T-cell (primary cell): ENCODE measurements at places on chromosomes 4 and X.

GRCh38 chrX:116841290-116841689 lies 378.5 kb upstream of the CT83 start:
- no peak for DNase-seq

GRCh38 chrX:68147848-68148247 lies 285.4 kb downstream of the OPHN1 start:
- DNase-seq: no peak

- no peak for DNase-seq
Measured at GRCh38 chr4:141614878-141615586, 21.4 kb upstream of the IL15 start.

GRCh38 chr4:1396806-1397455 lies 9.3 kb downstream of the NKX1-1 start:
- no peak for DNase-seq

DNA sequence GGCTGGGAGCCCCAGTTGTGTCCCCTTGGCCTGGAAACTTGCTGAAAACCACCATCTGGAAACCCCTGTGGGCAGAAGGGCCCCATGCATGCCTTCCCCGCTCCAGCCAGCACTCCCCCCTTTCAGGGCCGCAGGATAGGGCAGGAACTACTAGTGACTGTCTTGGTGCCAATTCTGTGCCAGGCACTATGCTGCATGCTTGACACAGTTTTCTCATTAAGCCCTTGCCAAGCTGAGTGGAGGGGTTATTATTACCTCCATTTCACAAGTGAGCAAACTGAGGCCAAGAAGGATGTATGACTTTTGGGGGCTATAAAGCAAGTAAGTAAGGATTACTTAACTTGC lies 73.6 kb upstream of the PJA1 start:
- no peak for DNase-seq

GRCh38 chrX:68978255-68978654 lies 149.4 kb downstream of the EFNB1 start:
- no peak for DNase-seq

- DNase-seq: no peak
Measured at GRCh38 chr4:20456407-20456806, 204.7 kb downstream of the SLIT2 start.

- no peak for DNase-seq
Measured at GRCh38 chr4:54274264-54274663, 45.2 kb downstream of the PDGFRA start.

- no peak for DNase-seq
Measured at GRCh38 chr4:8770518-8771257, 101.0 kb downstream of the HMX1 start.

DNA sequence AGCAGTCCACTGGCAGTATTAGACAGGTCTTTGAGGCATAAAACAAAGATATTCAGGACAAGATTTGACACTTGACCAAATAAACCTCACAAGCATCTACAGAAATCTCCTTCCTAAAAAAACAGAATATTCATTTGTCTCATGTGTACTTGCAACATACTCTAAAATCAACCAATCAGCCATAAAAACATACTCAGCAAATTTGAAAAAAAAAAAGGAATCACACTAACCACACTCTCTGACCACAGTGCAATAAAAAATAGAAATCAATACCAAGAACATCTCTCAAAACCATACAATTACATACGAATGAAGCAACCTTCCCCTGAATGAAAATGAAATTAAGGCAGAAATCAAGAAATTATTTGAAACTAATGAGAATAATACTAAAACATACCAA lies 591.3 kb downstream of the FAM133A start:
- no peak for DNase-seq

- no peak for DNase-seq
Measured at GRCh38 chr4:170307182-170307581, 217.4 kb upstream of the AADAT start.

DNA sequence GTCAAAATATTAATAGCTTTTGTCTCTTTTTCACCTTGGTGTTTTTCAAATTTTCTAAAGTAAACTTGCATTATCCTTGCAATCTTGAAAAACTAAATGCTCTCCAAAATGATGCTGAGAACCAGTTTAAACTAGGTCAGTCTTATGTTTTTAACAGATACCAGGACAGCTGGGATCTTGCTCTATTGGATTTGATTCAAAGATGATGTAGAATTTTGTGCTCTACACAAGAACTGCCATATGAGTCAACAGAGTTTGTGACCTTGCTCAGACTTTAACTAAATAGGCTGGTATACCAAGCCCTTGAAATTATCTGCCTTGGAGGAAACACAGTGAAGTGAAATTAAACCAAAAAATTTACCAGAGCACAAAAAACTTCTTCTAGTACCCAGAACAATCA lies 991.1 kb downstream of the STPG2 start:
- no peak for DNase-seq

DNA sequence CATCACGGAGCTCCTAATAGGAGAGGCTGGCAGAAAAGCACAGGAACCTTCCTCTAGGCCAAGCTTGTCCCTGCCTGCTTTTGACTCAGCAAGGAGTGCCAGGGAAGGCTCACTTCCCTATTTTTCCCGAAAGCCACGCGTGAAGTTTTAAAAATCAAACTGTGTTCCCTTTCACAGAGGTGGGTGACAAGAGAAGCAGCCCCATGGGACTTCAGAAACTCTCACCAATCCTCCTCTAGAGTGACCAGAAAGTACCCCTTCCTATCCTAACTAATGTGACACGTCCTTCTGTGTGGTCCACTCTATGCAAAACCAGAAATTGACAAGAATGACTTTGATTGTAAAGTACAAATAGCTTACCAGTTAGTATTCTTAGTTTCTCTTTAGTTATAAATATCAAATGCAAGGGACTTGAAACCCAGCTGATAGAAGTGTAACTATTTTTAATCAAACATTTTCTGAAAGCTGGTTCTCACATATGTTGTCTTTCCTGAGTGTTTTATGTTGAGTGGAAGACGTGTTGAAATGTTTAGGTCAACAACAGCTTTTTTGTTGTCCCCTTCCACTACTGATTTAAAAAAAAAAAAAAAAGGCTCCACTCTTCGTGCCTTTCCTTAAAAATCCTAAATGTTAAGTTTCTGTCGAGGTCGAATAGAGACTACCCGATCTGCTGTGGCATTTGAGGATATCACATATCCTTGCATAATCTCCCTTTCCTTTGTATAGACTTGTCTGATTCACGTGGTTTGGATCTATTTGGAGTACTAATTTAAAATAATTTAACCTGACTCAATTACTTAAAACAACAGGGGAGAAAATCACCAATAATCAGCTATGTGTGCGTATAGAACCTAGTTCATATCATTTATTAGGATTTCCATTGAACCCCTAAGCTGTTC lies 42.1 kb downstream of the NFKB1 start:
- no peak for DNase-seq

DNA sequence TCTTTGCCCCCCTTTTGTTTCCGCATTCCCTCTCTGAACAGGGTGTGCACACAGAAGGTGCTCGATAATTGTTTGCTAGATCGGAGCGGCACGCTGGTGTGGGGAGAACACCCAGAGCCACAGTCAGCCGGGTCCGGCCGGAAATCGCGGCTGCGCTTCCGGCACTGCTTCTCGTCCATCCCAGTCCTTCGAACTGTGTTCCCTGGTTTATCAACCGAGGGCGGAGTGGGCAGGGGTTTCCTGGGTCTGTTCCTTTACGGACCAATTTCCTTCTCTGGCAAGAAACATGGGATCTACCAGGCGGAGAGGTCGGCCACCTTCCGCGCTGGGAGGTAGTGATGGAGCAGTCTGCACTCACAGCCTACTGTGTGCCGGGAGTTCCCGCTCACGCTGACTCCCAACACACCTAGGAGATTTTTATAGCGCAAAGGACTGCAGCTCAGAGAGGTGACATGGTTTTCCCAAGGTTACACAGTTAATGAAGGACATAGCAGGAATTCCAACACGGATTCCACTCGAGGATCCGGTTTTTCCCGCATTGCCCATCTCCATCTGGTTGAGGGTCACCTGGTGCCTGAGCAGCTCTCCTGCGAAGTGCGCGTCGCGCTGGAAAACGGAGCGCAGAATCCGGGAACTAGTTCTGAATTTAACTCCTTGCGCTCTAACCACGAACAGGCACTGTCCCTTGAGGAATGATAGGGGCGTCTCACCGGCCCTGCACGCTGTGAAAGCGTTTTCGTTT lies 6.8 kb downstream of the MSX1 start:
- no peak for DNase-seq

DNA sequence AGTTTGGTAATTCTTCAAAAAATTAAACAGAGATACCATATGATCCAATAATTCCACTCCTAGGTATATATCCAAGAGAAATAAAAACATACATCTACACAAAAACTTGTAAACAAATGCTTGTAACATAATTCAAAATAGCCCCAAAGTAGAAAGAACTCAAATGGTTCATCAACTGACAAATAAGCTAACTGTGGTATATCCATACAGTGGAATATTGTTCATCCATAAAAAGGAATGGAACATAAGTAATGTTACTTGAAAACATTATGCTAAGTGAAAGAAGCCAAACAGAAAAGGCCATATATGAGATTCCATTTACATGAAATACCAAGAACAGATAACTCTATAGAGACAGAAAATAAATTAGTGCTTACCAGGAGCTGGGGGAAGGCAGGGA lies 13.4 kb downstream of the RBBP7 start:
- DNase-seq: no peak

DNA sequence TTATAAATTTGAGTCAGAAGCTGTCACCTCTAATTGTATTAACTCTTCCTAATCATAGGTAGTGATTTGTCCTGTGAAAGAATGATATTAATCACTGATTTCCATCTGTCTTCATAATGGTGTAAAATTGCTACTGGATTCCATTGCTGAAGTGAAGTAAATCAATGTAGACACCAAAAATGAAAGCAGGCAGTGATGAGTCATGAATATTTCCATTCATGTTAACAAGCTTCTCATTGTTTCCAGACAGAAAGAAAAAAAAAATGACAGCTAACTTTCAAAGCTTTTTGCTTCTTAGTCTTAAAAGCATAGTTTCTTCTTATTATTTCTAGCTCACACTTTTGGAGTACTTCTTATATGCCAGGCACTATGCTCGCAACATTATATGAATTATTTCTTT lies 21.5 kb downstream of the FAM114A1 start:
- DNase-seq: no peak

DNA sequence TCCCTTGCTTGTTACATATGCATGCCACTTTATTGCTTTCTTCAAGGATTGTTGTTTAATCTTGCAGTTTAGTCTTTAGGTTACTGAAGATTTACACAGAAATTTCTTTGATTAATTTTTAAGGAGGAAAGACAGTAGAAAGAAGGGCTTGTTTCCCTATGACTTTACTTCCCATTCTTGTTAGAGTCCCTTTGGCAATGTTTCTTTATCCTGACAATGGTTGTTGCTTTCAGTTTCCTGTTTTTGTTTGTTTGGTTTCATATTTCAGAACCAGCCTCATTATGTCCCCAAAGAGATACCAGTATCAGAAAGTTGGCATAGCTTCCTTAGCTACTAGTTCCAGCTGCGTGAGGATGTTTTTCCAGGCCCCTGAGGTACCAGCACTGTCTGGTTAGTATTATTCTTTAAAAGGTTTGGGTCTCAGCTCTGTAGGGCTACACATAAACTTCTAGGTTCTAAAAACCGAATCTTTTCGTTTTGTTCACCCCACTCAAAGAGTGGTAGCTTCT lies 61.3 kb upstream of the UNC5C start:
- no peak for DNase-seq

- no peak for DNase-seq
Measured at GRCh38 chr4:79046016-79046592, 106.9 kb upstream of the PAQR3 start.

- DNase-seq: no peak
Measured at GRCh38 chr4:173272314-173272713, 61.8 kb downstream of the HMGB2 start.

GRCh38 chr4:24745172-24745895 lies 50.0 kb upstream of the SOD3 start:
- no peak for DNase-seq

- no peak for DNase-seq
Measured at GRCh38 chr4:38113132-38113531, 152.9 kb downstream of the PTTG2 start.

DNA sequence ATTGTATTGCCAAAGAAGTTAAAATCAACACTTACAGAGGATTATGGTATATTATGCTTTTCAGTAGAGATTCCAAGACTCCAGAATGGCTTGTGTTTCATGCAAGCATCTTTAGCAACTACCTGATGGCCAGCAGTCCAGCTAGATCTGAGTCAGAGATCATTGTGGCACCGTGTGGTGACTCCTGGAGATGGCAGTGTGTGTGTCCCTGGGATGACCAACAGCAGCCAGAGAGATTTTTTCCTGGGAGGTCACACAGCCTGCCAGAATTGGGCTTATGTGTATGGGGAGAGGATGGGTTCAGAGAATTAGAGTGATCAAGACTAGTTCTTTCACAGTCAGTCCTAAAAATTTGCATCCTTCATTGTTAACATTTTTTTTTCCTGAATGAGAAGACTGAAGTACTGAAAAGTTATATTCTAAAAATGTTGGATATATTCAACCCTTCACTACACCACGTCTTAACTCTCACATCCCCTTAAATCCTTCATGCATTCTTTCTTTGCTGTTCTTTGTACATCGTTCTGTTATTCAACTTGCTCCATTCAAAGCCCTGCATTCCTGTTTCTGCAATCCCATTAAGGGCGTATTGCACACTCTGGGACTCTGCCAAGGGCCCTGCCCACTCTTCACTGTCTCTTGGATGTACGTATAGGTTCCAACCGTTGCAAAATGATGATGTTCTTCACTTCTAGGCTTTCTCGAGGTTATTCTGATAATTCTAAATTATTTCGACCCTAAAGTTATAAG lies 12.4 kb downstream of the TENM3 start:
- no peak for DNase-seq

- no peak for DNase-seq
Measured at GRCh38 chr4:157934151-157934550, 238.7 kb downstream of the GASK1B start.

GRCh38 chr4:56656346-56656643 lies 24.8 kb downstream of the HOPX start:
- DNase-seq: peak; percentile 11

DNA sequence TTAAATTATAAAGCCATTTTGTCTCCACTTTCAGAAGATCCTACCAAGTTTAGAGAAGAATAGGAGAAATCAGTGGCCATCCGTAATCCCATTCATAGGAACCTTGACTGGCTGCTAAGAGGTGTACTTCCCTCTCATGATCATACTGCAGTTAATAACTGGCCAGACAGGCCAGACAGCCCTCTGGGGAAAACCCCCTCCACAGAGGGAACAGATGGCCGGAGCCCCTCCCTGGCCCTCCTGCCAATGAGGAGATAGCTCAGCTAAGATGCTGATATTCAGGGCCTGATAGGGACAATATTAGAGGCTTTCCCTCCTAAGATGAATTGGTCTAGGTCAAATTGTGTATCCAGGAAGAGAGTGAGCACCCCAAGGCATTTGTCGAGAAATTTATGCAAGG lies 200.0 kb upstream of the MAOA start:
- no peak for DNase-seq

- DNase-seq: no peak
Measured at GRCh38 chr4:155855897-155856296, 10.2 kb downstream of the ASIC5 start.
